MM.1S (cell line): ENCODE measurements at places on chromosomes 3 and 15.
A peak's percentile ranks its signal among the peaks of the same experiment; 100 is the strongest.

GRCh38 chr3:62229211-62229610, 144.1 kb downstream of the FEZF2 start:
- DNase-seq: no peak

DNA sequence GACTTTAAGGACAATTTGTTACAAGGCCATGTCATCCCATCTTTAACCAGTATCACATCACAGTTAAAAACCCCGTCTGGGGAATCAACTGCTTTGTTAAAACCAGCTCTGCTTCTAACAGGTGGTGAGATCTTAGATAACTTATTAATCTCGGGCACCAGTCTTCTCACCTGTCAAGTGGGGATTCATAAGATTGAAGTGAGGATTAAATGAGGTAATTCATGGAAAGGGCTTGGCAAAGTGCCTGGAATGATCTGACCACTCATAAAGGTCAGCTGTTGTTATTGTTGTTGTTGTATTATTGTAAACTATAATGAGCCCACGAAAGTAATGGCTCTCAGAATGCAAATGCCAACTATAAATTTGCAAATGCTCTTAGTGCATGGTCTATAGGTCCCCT, 30.1 kb upstream of the SLC24A5 start:
- no peak for DNase-seq

GRCh38 chr15:31256378-31257265, 70.0 kb upstream of the KLF13 start:
- peak; percentile 88 for DNase-seq

DNA sequence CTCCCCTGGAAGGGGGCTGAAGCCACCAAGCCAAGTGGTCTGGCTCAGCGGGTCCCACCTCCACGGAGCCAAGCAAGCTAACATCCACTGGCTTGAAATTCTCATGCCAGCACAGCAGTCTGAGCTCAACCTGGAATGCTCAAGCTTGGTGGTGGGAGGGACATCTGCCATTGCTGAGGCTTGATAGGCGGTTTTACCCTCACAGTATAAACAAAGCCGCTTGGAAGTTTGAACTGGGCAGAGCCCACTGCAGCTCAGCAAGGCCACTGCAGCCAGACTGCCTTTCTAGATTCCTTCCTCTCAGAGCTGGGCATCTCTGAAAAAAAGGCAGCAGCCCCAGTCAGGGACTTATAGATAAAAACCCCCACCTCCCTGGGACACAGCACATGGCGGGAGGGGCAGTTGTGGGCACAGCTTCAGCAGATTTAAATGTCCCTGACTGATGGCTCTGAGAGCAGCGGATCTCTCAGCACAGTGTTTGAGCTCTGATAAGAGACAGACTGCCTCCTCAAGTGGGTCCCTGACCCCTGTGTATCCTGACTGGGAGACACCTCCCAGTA, 23.2 kb upstream of the IGSF10 start:
- DNase-seq: no peak

- DNase-seq: no peak
These were observed 3.7 kb upstream of the PLA2G4F start for GRCh38 chr15:42160136-42160535.

DNA sequence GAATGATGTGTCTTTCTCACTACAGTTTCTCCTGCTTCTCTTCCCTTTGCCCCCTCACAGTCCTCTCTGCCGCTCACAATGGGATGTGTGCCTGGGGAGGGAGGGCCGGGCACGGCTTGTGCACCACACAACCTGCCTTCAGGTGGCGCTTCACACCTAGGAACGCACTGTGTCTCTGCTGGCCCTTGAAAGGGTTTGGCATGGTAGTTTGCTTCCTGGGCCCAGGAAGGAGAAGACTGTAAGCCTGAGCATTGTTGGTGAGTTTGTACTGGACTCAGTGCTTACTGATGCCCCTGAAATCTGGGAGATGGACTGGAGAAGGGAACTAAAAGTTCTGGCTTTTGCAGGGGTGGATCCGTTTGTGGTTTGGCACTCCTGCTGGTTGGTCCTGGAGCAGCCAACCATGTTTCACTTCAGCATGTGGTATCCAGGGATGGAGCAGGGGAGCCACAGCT, 9.2 kb downstream of the ALPK3 start:
- DNase-seq: no peak

DNA sequence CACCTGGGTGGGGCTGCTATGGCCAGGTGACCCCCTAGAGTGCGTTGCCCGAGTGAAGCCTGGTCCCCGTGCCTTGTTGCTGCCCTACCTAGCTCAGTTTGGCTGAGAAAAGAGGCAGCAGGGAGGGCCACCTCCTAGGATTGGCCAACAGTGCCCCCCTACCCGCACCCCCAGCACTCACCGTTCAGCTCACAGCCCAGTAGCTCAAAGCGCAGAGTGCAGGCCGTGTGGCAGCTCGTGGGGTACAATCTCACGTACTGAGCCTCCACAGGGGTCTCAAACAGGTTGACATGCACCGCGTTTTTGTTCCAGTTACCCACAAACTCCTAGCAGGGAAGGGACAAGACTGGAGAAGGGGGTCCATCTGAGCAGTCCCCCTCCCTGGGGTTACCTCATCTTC, 7.6 kb downstream of the MFGE8 start:
- DNase-seq: no peak

- peak; percentile 75 for DNase-seq
These were observed 883 bp downstream of the RTP4 start for GRCh38 chr3:187369089-187369447.

GRCh38 chr3:178960181-178960580, 111.4 kb downstream of the ZMAT3 start:
- peak; percentile 48 for DNase-seq

- DNase-seq: no peak
These were observed 133.3 kb upstream of the TPM1 start for GRCh38 chr15:62909257-62909656.

- no peak for DNase-seq
These were observed 299 bp downstream of the TYRO3 start for GRCh38 chr15:41559239-41559782.

DNA sequence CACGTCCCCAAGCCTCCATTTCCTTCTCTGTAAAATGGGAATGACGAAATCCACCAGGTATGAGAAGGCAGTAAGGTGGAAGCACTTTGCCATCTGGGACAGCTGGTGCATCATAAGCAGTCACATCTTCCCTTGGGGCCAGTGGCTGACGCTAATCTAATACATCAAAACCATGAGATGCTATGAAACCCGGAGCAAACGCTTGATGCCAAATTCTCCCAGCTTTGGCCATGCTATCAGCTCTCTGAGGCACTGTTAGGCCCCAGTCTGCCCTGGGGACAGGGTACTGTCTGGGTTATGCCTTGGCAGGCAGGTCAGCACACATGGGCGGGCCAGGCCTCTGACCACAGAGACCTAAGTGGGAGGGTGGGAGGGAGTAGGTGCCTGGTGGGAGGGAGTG, 66.1 kb downstream of the ADAMTS17 start:
- DNase-seq: no peak

GRCh38 chr15:96338766-96339618, 8.5 kb downstream of the NR2F2 start:
- no peak for DNase-seq
